ENCODE measurements at places on chromosomes 1 and 21.

- DNase-seq, result no peak
These were observed 133.6 kb upstream of the SLC45A1 start for GRCh38 chr1:8184301-8184700.

GRCh38 chr1:160647329-160647720 lies 481 bp upstream of the SLAMF1 start:
- DNase-seq, result no peak

GRCh38 chr1:214404154-214404553 lies 123.2 kb downstream of the SMYD2 start:
- no peak for DNase-seq

- no peak for DNase-seq
These were observed 33.0 kb downstream of the ACOT11 start for GRCh38 chr1:54580856-54581550.
